ENCODE measurements at places on chromosomes 1 and 21.

GRCh38 chr1:75233302-75233929 lies 99.2 kb downstream of the LHX8 start:
- DNase-seq = peak; percentile 4

- DNase-seq = peak; percentile 80
Measured at GRCh38 chr1:201171063-201172036, 17.1 kb upstream of the TMEM9 start.

DNA sequence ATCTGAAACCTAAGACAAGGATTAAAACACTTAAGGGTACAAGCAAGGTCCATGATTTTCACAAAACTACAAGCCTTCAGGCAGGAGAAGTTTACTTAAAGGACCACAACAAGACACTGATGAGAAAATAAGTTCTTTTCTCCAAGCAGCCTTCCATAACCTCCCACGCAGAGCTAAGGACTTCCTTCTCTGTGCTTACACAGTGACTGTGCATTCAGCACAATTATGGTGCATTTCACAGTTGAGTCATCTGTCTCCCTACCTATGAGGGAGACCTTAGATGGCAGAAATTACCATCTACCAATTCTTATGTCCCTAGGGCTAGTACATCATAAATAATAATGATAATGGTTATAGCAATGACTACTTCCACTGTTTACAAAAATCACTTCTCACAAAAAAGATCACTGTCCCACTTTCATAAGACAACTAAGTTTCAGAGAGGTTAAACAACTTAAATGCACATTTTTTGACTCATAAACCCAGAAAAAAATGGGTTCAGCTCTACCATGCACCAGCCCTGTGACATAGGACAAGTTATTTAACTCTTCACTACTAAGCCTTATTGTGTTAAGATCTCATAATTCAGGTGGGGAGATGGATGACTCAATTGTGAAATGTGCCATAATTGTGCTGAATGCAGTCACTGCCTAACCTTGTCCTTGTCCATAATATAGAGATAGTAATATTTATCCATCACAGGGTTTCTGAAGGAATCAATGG lies 45.3 kb downstream of the TARBP1 start:
- DNase-seq = no peak

- DNase-seq = no peak
Measured at GRCh38 chr1:101330427-101331130, 93.8 kb downstream of the S1PR1 start.

DNA sequence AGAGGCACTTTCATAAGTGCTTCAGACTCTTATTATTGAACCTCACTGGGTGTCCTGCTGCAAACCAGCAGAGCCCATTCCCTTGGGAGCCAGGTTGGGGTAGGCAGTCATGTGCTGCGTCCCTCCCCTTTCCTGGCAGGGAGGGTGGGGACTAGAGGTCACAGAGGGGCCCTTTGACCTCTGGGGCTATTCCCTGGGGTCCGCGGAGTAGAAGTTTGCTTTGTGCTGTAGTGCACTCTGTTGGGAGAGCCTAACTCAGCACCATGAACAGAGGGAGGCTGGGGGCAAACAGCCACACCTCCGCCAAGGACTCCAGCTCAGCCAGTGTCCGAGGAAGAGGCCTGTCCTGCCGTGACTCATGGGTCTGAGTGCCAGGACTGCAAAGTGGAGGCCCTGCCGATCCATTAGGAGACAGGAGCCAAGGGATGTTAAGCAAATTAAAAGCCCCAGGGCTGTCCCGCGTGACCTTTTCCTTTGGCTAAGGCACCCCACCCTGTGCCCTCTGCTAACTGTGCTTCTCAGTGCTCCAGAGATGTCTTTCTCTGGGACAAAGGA lies 3.0 kb upstream of the IGSF21 start:
- no peak for DNase-seq

DNA sequence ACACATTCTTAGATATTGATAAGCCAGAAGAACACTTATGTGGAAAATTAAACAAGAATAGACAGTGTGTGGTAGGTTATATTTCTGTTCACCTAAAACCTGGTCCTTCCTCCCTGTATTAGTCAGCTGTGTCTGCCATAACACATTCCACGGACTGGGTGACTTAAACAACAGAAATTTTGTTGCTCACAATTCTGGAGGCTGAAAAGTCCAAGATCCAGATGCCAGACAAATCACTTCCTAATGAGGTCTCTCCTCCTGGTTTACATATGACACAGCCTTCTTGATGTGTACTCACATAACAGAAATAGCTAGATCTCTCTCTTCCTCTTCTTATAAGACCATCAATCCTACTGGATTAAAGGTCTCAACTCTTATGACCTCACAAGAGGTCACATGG lies 25.7 kb downstream of the JMJD4 start:
- DNase-seq = no peak

GRCh38 chr1:42305639-42306038 lies 29.4 kb downstream of the FOXJ3 start:
- DNase-seq = no peak

DNA sequence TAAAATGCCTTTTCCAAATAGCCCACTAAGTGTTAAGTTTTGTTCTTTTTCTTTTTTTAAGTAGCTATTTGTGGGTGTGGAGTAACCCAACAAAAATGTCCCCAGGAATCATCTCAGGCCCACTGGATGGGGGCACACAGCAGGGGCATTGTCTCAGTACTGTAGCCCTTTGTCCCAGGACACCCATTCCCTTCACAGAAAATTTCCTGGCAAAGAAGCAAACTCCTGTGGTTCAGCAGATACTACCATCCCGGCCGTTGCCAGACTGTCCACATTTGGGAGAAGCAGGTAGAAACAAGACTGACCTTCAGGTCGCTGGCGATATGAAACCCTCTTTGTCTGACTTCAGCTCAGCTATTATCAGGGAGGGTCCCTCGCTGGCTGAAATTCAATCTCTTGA lies 23.7 kb upstream of the SRRM1 start:
- no peak for DNase-seq

DNA sequence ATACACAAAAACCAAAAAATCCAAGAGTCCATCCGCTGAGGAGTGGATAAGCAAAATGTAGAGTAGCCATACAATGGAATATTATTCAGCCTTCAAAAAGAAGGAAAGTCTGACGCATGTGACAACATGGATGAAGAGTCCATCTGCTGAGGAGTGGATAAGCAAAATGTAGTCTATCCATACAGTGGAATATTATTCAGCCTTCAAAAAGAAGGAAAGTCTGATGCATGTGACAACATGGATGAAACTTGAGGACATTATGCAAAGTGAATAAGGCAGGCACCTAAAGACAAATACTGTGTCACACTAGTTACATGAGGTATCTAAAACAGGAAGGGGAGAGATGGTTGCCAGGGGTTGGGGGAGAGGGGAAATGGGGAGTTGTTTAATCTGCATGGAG lies 14.0 kb upstream of the IGSF21 start:
- no peak for DNase-seq

DNA sequence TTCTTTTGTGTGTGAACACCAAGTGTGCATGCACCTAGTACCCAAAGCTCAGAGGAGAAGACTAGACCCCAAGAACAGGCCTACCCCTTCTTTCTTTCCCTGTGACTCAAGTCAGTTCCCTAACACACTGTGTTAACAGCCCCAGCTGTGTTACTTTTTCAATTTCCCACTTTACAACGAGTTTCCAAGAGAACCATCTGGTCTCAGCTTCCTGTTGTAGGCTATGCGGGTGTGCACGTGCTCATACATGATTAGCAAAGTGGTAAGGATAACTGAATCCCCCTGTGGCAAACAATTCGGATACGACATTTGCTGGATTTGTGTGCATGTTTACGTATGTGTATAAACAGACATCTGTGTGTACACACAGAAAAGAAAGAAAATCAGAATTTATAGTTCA lies 17.9 kb downstream of the IFNAR2 start:
- no peak for DNase-seq

GRCh38 chr1:6703016-6703415 lies 1.4 kb upstream of the DNAJC11 start:
- no peak for DNase-seq

GRCh38 chr1:166673722-166674121 lies 165.6 kb upstream of the POGK start:
- no peak for DNase-seq

DNA sequence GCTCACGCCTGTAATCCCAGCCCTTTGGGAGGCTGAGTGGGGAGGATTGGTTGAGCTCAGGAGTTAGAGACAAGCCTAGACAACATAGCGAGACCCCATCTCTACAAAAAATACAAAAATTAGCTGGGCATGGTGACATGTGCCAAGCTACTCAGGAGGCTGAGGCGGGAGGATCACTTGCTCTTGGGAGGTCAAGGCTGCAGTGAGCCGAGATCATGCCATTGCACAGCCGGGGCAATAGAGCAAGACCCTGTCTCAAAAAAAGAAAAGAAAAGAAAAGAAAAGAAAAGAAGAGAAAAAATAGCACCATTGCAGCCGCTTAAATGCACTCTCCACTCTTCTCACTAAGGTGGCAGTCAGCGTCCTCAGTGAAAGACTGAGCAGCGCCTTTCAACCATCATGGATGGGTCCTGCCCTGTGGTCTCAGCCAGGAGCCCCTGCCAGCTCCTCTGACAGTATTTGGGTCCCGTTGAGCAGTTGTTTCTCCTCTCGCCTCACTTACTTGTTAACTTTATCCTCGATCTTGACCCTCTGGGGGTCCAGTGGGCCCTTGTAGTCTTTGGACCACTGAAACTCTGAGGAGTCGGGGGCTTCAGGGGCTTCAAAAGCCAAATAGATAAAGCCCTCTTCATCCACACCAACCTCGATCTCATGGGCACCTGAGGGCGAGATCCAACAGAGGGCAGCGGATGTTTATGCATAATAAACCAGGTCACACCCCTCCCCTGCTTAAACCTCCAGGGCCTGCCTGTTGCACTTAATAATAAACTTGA lies 36.9 kb downstream of the MYOM3 start:
- DNase-seq = no peak

GRCh38 chr1:168786476-168787330 lies 57.7 kb upstream of the DPT start:
- DNase-seq = no peak

DNA sequence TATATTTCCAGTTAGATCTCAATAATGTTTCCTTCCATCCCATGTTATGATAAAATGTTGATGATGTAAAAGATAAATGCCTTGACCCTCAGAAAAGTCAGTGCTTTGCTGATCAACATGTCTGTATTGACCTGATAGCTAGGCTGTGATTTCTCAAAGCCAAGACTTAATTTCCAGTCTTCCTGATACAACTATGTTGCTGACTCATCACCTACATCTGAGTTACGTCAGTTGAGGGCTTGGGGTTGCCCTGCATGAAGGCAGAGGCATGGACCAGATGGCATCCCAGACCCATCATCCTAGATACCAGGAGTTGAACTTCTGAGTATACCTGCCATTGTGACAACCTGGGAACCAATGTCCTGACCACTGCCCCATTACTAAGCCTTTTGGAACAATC lies 4.8 kb downstream of the LCE1D start:
- no peak for DNase-seq

DNA sequence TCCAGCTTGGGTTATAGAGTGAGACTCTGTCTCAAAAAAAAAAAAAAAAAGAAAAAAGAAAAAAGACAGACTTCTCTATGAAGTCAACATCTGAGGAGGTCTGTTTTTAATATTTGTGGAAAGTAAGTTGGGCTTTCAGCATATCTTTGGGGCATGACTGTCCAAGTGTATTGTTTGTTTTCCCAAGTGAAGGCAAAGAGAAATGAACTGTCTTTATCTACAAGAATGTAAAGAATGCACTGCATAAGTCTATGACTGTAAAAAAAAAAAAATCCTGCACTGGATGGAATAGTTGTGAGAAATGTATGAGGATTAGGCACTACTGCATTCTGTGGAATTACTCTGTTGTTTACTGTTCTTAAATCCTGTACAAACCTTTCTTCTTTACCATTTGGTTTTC lies 45.6 kb upstream of the TMEM61 start:
- DNase-seq = no peak

DNA sequence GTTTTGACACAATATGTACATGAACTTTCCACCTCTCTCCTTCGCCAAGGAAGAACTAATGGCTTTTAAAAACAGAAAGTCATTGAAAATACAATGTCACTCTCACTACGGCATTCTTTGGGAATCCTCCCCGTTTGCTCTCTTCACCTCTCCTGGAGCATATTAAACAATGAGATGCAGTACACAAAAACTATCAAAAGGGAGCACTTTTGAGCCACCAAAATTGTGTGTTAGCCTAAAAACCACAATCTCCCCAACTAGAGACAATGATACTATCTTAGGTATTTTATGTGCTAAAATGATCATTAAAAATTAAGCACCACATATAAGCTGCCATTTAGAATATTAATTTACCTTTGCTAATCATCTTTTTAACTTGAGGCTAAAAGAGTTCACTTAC lies 425.5 kb downstream of the KCTD3 start:
- peak; percentile 11 for DNase-seq

GRCh38 chr1:35037206-35037605 lies 5.5 kb upstream of the ZMYM6 start:
- DNase-seq = no peak

GRCh38 chr1:161805399-161806197 lies 39.5 kb downstream of the ATF6 start:
- no peak for DNase-seq

GRCh38 chr1:171845998-171846397 lies 4.7 kb downstream of the DNM3 start:
- DNase-seq = no peak

GRCh38 chr1:58695206-58695605 lies 4.7 kb downstream of the MYSM1 start:
- no peak for DNase-seq

- no peak for DNase-seq
Measured at GRCh38 chr1:229035748-229036082, 235.2 kb upstream of the RAB4A start.

GRCh38 chr1:29524285-29525065 lies 288.2 kb downstream of the PTPRU start:
- no peak for DNase-seq

- no peak for DNase-seq
Measured at GRCh38 chr1:40853113-40853884, 8.9 kb downstream of the CITED4 start.
